ENCODE measurements at places on chromosomes 16 and 17.

- DNase-seq = no peak
Measured at GRCh38 chr17:14311981-14312380, 11.1 kb downstream of the HS3ST3B1 start.

DNA sequence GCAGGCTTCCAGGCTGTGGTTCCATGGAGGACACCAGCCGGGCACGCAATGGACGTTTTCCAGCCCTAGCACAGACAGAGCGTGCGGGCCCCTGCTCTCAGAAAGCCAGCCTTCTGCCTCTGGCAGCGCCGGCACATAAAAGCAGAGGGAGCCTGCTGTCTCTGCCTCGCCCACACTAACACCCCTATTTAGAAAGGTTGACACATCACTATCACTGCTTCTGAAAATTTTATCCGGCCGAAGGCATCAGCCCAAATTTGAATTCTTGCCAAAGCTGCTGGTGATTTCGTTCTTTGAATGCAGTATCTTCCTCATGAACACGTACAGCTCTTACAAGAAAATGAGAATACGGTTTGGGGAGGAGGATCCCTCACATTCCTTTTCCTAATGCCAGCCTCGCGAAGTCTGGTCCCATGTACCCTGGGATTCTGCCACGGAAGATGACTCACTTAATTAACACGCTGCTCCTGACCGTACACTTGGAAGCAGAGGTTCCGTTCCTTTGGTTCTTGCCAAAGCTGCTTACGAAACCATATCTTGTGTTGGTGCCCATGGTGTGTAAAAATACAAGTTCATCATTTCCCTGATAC is 1.3 kb upstream of the RAB11FIP3 start:
- peak; percentile 100 for DNase-seq

DNA sequence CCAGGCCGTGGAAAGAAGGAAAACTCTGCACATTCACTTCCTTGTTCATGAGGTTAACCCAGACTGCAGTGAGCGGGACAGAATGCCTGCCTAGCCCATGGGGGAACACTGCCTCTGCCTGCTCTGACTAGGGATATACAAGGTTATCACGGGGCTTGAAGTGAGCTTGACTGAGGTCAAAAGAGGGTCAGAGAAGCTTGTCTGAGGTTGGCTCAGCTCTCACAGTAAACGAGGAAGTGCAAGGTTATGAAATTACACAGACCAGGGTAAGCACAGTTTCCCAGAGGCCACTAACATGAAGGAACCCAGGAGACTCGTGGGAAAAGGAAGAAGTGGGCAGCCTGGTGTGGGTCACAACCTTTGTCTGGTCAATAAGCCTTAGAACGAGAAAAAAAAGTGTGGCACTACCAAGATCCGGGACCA is 28.7 kb downstream of the HIC1 start:
- no peak for DNase-seq

GRCh38 chr16:8859913-8860881 is 8.6 kb downstream of the CARHSP1 start:
- peak; percentile 71 for DNase-seq

- no peak for DNase-seq
Measured at GRCh38 chr17:47980541-47980940, 9.6 kb downstream of the CDK5RAP3 start.

DNA sequence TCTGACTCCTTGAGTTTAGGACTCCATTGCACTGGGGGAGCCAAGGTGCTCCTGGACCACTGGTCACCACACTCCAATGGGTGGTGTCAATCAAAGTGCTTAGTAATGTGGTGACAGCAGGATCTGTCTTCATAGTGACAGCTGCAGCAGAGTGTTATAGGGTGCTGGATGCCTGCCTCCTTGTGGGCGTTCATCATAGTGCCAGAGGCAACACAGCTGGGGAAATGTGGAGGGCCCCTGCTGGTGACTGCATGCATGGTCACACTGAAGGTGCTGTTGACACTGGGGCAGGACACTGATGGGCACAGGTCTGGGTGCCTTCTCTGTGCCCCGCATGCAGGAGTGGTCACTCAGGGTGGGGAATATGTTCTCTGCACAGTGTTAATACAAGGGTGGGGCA is 177.5 kb upstream of the CDH8 start:
- DNase-seq = no peak

GRCh38 chr16:51545951-51546350 is 394.9 kb upstream of the SALL1 start:
- DNase-seq = no peak

GRCh38 chr17:53353919-53354351 is 468.8 kb upstream of the KIF2B start:
- no peak for DNase-seq

GRCh38 chr17:27631897-27632725 is 1.1 kb downstream of the LGALS9 start:
- no peak for DNase-seq

DNA sequence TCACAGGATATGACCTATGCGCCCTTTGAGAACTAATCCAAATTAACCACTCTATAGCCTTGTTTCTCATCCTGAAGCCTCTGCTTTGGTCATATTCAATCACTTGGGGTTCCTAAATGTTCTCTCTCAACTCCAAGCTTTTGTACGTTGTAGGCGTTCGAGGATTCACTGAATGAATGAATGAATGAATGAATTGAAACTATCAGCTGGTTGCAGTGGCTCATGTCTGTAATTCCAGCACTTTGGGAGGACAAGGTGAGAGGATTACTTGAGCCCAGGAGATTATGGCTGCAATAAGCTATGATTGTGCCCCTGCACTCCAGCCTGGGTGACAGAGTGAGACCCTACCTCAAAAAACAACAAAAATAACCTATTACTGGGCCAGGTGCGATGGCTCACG is 5.9 kb upstream of the SUMO2 start:
- no peak for DNase-seq

GRCh38 chr16:85484347-85485300 is 128.5 kb upstream of the GSE1 start:
- DNase-seq = no peak

DNA sequence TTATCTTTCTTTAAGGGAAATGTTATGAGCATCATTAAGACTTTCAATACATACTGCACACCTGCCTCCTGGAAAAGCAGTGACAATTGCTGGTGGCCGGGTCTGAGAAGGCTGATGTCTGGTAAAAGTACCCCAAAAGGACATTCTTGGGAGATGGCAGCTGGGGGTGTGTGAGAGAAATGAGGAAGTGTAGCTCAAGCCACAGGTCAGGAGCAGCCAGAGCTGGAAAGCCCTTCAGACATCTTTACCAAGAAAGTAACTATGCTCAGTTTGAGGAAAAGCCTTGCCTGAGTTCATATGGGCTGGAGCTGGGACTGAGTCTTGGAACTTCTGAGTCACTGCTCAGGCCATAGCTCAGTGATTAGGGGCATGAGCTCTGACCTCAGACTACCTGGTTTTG is 94.7 kb upstream of the N4BP1 start:
- no peak for DNase-seq

DNA sequence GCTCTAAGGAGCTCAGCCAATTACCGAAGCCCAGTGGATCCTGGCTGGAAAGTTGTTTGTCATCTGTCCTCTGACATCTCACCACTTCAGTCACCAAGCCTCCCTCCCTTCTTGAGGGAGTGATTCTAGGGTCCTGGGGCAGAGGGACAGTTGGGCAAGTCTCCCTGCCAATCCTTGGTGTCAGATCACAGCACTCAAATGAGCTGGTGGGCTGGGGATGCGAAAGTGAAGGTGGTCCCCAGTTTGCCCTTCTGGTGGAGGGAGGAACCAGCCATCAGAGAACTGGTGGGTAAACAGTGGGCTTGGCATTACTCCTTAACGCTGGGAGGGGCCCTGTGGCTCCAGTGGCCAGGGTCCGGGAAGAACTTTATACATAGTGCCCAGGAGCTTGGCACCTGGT is 4.4 kb upstream of the CALB2 start:
- DNase-seq = no peak

DNA sequence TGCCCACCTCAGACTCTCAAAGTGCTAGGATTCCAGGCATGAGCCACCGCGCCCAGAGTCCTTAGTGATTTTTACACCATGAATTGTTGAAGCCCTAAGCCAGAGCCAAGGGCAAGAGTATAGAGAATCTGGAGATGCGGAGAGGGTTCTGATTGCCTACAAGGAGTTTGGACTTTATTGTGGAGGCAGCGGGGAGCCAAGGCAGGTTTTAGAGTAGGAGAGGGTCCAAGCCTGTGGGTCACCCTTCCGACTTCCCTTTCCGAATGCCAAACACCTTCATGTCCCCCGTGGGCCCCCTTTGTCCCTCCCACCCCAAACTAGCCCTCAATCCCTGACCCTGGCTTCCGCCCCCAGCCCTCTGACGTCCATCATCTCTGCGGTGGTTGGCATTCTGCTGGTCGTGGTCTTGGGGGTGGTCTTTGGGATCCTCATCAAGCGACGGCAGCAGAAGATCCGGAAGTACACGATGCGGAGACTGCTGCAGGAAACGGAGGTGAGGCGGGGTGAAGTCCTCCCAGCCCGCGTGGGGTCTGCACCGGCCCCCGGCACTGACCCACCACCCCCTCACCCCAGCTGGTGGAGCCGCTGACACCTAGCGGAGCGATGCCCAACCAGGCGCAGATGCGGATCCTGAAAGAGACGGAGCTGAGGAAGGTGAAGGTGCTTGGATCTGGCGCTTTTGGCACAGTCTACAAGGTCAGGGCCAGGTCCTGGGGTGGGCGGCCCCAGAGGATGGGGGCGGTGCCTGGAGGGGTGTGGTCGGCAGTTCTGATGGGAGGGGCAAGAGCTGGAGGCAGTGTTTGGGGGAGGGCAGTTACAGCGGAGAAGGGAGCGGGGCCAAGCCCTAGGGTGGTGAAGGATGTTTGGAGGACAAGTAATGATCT is 7.1 kb downstream of the MIEN1 start:
- DNase-seq = no peak

All from AG10803 (cell line).